ENCODE measurements at places on chromosomes 5 and 9.

DNA sequence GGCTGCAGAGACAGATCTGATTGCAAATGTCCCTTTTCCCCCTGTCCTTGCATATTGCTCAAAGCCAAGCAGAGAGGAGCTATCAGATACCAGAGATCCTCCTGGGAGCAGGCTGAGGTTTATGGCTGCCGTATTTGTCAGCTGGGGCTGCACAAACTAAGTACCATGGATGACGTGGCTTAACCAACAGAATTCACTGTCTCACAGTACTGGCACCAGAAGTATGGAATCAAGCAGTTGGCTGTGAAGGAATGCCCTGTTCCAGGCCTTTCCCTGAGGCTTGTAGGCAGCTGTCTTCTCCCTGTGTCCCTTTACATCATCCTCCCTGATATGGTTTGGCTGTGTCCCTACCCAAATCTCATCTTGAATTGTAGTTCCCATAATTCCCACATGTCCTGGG, 2.6 kb downstream of the CFAP90 start:
- no peak for DNase-seq

- DNase-seq: no peak
These were observed 46.2 kb downstream of the IARS1 start for GRCh38 chr9:92247296-92247695.

DNA sequence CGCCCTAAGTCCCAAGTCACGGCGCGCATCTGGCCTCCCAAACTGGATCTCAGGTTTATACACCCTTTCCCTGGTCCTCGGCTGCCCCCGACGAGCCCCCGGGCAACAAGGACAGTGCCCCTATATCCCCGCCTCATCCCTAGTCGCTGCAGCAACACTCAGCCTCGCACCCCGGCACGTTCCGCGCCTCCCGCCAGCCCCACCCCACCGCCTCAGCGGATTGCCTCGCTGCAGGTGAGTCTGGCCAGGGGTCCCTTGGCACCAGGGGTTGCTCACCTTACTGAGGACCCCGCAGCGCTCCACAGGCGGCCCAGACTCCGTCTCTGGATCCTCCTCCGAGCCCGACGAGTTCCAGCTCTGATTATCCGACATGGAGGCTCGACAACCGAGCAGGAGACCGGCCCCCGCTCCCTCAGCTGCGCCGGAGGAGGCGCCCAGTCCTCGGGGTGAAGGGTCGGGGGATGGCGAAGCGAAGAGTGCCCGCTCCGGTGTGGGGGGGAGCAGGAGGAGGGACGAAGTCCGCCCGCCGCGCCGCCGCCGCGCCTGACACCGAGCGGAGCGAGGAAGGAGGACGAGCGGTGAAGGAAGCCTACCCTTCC, 494 bp downstream of the CERT1 start:
- no peak for DNase-seq

- DNase-seq: no peak
These were observed 15.6 kb upstream of the TMEM38B start for GRCh38 chr9:105678781-105679180.

GRCh38 chr5:73152411-73153388, 20.3 kb upstream of the TMEM174 start:
- no peak for DNase-seq

All from SW 1271 (cell line).